RCC 7860 (cell line): ENCODE measurements at places on chromosomes 12 and 14.

DNA sequence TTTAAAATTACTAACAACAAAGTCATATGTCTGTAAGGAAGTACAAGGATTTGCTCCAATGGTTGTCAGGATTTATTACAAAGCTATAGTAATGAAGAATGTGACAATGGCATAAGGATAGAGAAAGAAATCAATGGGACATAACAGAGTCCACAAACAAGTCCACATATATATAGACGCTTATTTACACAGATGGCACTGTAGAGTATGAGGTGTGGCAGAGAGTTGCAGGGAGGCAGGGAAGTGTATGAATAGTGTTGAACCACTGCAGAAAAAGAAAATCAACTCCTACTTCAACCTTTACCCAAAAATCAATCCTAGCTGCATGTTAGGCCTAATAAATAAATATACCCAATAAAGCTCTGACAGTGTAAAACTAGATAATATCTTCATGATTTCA lies 21.3 kb downstream of the SOS2 start:
- no peak for DNase-seq

DNA sequence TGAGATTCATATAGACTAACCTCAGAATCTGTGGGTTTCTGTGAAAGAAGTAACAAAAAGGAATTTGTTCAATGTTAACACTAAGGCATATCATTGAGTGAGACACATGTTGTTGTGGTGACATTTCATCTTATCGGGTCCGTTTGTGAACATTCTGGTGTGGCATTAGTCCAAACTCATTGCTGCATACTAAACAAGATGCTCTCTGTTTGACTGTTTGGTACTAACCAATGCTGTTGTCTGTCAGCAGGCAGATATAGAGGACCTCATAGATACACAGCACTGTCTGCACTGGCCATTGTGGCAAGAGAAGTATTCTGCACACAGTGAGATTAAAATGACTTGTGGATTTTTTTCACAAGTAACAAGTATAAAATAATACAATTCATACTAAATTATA lies 41.2 kb downstream of the SLC25A21 start:
- no peak for DNase-seq

DNA sequence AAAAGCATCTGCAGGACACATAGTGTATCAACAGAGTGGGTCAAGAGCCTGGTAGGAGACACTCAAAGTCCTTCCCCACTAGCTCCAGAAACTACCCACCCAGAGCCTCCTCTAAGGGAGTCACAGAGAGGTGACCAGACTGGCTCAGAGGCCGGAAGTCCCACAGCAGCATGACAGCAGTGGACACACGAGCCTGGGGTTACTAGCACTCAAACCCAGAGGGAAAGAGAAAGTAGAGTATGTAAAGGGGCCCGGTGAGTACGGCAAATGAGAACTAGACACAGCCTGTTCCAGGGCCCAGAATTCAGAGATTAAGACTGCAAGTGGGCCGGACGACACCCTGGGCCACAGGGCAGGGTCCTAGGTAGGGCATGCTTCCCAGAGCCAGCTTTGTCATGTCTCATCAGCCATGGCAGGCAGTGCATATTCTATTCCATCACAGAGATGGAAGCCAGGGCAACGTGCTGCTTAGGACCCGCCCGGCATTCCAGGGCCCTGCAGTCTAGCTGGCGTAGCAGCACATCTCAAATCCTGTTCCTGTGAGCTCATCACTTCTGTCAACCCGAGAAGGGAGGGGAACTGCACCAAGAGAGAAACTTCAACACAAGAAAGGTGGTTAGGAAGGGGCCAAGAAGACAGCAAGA lies 4.2 kb downstream of the IFFO1 start:
- peak; percentile 62 for DNase-seq

DNA sequence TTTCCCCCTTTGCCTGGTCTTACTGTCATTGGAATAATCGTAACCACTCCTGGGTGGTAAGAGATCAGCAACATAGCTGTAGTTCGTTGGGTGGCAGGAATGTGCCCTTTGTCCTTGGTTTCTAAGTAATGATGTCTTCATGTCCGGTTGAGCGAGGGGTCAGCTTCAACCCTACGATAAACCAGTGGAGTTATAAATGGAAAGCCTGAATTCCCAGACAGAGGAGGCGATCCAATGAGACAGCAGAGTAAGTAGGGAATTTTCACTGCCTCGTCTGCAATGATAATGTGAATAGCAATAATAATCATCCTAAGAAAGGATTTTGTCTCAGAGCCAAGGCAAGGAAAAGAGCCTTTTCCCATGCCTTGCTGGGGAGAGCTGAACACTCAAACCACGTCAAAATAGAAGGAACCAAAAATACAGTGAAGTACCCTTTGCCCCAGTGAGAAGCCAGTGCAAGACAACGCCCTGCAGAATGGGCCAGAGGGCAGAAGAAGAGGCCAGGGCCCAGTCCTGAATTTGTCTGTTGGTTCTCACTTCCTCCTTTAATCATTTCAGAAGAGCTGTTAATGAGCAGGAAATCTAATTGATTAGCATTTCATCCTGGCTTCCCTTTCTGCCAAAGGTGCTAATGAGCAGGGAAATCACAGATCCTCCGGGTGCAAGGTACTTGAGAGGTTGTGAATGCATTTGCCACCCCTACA lies 330.7 kb downstream of the CACNA1C start:
- peak; percentile 85 for DNase-seq

- DNase-seq, result no peak
Observed at GRCh38 chr14:100039903-100040302, 25.3 kb upstream of the EVL start.

GRCh38 chr12:77914081-77914488 lies 83.4 kb downstream of the NAV3 start:
- no peak for DNase-seq

DNA sequence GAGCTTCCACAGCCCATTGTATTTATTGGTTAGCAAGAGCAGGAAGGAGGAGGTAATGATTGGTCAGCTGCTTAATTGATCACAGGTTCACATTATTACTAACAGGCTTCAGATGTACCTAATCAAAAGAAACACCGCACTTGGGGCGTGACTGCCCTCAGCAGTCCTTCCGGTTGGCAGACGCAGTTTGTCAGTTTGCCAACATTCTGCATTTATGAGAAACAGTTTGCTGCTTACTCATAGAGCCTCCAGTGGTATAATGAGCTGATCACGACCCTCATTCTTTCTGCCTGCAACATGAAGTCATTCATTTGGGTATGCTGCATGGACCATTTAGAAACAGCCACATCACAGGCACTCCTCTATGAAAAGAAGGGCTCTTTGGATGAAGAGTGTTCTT lies 42.5 kb upstream of the PPM1H start:
- no peak for DNase-seq

- peak; percentile 90 for DNase-seq
Observed at GRCh38 chr12:88247241-88247643, 105.1 kb downstream of the TMTC3 start.

DNA sequence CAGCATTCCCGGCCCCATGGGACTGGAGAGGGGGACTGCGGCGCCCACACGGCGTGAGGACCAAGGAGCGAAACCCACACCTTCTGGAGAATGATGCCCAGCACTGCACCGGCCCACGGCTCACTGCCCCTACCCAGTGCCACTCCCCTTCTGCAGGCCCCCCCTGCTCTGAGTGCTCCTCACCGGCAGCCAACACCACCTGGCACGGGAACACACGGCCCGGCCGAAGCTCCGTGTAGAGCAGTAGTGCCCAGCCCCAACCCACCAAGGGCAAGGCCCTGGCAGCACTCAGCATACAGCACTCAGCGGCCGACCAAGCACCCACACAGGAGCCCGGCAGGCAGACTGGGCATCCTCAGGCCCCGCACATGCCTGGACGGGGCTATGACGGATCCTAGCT lies 13.4 kb downstream of the BTBD6 start:
- DNase-seq, result no peak

DNA sequence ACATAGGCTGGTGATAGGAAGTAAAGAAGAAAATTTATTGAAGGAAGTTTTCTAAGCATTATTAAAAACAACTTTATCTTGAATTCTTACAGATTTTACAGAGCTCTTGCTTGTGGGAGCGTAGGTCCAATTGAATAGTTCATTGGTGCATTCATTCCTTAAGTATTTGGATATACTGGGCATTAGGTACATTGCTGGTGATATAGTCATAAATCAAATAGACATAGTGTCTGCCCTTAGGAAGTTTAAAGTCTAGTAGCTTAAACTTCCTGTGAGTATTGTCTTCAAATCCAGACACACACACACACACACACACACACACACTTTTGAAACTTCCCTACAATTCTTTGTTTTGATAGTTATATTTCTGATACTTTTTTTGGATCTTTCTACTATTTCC lies 226.7 kb downstream of the FUT8 start:
- no peak for DNase-seq

- no peak for DNase-seq
Observed at GRCh38 chr12:101703487-101703886, 6.0 kb downstream of the CHPT1 start.
